Fibroblast of villous mesenchyme (primary cell): ENCODE measurements at places on chromosomes 11 and 22. TPM values are rescaled to one million over a fixed set of nuclear protein-coding genes. Genes with fewer than 3 reads are reported as not detected.

Gene SLC6A5
- not detected in 2 replicates for total RNA-seq

- DNase-seq: no peak
Observed at GRCh38 chr11:76838678-76839068, 22.0 kb upstream of the ACER3 start.

DNA sequence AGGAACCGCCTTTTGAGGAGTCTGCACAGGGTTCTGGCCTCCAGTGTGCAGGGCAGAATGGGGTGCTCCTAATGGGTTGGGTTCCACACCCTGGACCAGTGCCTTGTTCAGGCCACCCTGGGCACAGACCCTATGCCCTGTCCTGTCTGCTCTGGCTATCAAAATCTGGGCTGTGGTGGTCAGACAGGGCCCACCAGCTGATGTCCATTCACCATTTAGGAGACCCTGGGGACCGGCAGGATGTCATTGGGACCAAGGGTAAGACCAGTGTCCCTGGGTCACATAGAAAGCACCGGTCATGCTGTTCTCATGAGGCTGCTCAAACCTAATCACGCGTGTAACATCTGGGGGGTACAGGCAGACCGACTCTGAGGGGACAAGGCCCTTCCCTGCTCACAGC is 37.3 kb downstream of the PARVG start:
- DNase-seq: no peak

DNA sequence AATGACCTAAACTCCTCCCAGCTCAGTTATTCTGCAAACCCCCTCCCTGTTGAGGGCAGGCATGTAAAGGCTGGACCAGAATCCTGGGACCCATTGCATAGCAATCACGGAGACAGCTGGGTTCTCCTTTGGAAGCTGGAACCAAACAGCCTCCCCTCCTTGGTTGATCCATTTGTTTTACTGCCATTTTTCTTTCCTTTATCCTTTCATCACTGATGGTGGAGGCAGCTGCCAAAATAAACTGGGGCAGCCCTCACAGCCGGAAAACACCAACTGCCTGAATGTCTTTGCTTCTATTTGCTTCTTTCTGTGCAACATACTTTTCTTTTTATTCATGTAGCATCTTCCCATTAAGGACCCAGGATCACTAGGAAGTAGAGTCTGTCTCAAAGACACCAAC is 150.0 kb upstream of the SYT13 start:
- no peak for DNase-seq
